ENCODE measurements at places on chromosomes 1 and 21.

- DNase-seq = peak; percentile 16
Observed at GRCh38 chr1:154557939-154558719, at the start of gene UBE2Q1. Gene UBE2Q1, minus strand, starts transcription at chr1:154558662. Its CDS starts 109 bp downstream, at chr1:154558553.

GRCh38 chr1:68293122-68293521 is 60.8 kb upstream of the WLS start:
- DNase-seq = no peak

- DNase-seq = no peak
Observed at GRCh38 chr1:7335224-7335879, 435.7 kb upstream of the VAMP3 start.

GRCh38 chr1:90727917-90728501 is 10.9 kb upstream of the BARHL2 start:
- no peak for DNase-seq

- no peak for DNase-seq
Observed at GRCh38 chr1:21323091-21323490, 32.8 kb upstream of the ECE1 start.

DNA sequence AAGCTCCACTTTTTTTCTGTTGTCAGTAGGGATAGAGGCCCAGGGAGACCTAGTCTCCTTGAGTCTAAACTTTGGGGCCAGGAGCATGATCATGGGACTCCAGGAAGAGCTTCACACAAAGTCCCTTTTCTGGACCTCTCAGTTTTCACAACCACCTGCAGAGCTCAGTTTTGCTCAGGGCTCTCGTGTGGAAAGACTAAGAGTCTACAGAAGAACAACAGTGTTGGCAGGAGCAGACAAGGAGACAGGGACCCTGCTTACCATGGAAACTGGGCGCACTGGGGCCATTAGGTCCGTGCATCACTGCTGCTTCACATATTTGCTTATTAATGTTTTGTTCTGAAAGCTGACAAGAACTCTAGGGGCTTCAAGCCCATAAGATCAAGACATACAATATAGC is 63.9 kb upstream of the HSD17B7 start:
- DNase-seq = no peak

GRCh38 chr1:89959719-89960118 is 35.2 kb upstream of the ZNF326 start:
- no peak for DNase-seq

- no peak for DNase-seq
Observed at GRCh38 chr1:223068900-223069665, 74.0 kb downstream of the TLR5 start.

- DNase-seq = no peak
Observed at GRCh38 chr1:91057784-91058183, 35.9 kb upstream of the ZNF644 start.

GRCh38 chr21:37771181-37771580 is 145.1 kb downstream of the KCNJ6 start:
- no peak for DNase-seq

- DNase-seq = no peak
Observed at GRCh38 chr21:42708107-42708506, 54.7 kb downstream of the PDE9A start.

GRCh38 chr1:179155615-179156014 is 73.7 kb downstream of the TOR3A start:
- no peak for DNase-seq

DNA sequence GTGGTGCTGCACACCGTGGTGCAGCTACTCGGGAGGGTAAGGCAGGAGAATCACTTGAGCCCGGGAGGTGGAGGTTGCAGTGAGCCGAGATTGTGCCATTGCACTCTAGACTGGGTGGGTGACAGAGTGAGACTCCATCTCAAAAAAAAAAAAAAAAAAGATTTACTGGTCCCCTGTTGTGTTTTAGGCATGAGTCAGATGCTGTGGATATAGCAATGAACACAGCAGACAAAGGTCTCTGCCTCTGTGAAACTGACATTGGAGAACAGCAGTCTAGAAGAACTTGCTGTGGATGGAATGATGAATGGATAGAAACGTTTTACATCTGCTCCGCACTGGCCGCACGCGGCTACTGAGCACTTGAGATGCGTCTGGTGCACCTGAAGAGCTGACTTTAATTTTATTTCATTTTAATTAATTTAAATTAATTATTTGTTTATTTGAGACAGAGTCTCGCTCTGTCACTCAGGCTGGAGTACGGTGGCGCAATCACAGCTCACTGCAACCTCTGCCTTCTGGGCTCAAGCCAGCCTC is 24.5 kb upstream of the EPHA2 start:
- DNase-seq = no peak

DNA sequence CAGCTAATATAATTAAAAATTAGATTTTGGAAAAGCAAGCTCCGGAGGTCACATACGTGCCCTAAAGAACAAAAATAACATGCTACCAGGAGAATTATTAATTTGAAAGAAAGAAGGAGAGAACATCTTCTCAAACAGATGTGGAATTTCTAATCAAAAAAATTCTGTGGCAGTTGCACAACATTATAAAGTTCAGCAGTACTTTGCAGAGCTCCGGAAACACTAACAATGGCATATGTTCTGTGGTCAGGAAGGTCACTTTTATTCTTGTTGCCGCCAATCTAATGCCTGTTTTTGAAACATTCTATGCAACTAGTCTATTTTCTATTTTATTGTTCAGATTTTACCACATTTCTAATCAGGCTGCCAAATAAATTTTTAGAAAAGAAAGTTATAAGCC is 186.8 kb downstream of the SMYD3 start:
- no peak for DNase-seq

GRCh38 chr1:6111571-6111970 is 65.9 kb downstream of the KCNAB2 start:
- DNase-seq = no peak

DNA sequence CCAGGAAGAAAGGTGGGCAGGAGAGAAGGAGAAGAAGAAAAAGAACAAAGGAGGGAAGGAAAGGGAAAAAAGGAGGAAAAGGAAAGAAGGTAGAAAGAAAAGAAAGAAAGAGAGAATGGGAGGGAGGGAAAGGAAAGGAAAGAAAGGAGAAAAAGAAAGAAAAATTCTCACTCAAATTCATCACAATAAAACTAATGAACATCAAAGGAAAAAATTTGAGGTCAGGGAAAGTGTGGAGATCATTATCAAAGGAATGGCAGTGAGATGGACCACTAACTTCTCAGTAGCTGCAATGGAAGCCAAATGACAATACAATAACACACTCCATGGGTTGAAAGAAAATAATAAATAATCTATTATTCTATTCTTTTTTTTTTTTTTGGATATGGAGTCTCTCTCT is 48.0 kb upstream of the JAK1 start:
- no peak for DNase-seq

DNA sequence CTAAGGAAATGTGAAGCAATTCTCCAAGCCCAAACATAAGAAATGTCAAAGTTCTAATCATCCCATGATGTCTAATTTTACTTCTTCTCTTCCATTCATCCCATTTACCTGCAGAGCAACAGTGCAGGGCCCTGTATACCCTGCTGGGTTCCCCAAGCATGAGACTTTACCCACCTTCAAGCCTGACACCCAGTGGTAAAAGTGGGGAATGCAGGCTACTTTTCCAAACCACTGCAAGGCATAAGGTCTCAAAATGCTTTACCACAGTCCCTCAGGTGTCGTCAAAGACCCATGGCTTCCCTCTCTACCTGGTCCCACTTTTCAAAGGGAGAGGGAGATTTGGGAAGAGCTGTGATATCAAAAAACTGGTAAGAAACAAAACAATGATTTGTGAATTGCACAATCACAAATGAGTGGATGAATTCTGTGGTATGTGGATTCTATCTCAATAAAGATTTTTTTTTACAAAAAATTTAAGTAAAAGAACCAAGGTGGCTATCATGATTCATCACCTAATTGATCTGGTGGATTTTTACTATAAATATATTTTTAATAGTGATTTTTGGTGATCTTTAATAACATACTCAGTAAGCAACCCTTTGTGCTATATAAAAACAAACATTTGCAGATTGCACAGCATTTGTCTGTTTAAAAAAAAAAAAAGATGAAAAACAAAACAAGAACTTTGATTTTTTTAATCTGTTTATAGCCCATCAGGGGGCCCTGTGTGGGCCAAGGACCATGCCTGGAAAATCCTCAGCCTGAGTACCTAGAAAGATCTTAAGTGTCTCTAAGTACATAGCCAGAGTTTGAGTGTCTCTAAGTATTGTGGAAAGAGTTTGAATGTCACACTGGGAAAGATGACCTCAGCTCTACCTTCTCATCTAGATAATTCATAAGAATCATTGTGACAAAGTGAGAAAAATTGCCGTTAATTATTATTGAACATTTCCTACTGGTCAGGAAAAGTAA is 73.1 kb upstream of the GJB5 start:
- peak; percentile 2 for DNase-seq

DNA sequence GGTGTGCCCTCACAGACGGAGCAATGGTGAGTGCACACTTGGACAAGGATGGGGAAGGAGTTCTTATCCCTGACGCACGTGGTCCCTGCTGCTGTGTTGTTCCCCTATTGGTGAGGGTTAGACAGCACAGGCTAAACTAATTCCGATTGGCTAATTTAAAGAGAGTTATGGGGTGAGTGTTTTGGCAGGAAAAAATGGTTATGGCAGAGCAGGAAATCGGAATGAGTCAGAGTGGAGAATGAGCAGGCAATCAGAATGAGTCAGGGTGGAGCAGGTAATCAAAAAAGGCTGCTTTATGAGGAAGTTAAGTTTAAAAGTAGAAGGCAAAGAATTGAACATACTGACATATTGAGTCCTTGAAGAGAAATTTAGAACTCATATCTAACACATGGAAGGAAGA is 100.5 kb downstream of the NGF start:
- DNase-seq = no peak

- DNase-seq = no peak
Observed at GRCh38 chr1:242189591-242189990, 190.7 kb upstream of the MAP1LC3C start.

DNA sequence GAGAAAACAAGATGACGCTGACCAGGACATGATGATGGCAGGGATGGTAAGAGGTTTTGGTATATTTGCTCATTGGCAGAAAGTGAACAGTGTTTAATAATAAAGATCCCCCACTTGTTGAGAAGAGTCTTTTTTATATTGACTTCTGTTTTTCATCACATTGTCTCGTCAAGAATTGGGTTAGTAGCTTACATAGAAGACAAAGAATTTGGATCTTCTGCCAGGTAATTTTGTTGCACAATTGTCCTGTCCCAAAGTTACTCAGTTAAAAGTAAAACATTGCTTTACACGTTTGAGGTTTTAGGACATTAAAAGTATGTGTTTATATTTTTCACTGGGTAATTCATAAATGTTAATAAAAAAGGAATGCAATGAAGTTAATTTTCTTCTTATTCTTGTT is 48.3 kb upstream of the LAMC2 start:
- no peak for DNase-seq

DNA sequence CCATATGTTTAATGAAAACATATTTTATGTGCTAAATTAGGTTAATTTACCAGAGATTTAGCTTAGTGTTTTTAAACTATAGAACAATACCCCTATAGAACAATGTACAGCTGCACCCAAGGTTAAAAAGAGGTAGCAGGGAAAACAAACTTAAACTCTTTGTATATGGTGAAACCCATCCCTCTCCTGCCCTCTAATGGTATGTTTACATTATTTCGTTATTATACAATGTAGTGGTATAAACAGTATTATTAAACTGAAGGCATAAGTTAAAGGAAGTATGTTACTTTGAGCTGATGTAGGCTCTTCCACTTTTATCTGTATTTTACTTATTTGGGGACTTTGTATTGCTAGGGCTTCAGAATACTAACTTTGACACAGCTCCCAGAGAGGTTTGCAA is 16.7 kb upstream of the ZYG11A start:
- DNase-seq = no peak

DNA sequence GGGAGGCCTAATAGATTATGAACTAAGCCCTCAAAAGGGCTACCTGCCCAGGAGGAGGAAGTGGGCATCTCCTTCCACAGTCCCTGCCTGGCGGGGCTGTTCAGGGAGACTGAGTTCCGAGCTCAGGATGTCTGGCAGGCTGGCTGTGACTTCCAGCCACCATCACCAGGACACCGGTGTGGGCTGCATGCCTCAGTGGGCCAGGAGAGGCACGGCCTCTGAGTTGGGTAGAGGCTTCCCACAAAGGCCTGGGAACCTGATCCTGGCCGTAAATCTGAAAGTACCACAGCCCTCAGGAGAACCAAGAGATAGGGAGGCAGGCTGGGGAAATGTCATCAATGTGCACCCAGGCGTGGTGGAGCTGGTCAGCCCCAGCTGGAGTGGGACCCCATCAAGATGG is 29.1 kb downstream of the NTPCR start:
- DNase-seq = no peak

DNA sequence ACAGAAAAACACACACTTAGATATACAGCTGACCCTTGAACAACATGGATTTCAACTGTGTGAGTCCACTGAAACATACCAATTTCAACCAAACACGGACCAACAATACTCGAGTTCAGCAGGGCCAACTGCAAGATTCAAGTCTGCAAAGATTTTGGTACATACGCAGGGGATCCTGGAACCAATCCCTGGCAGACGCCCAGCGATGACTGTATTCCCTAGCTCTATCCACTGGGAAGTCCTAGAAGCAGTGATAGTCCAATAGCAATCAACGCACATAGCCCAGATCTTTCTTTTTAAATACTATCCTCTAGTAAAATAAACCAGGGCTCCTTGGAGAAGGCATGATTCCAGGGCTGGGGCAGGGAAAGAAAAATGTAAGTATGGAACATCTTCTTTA is 9.0 kb downstream of the DDX59 start:
- DNase-seq = no peak

DNA sequence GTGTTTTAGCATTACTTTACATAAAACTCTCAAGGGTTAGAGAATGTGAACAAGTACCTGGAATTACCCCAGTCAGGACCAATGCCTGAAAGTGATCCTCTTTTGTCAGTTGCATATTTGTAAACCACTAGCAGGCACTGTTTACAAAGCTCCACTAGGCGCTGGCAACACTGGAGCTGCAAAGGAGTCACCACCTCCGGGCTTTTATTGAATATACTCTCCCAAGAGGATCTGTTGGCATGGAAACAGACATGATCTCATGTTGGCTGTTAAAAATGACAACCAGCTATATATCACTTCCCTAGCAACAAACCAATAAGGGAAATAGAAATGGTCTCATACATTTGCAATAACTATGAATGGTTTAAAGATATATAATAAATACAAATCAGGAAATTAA is 116.0 kb downstream of the TTLL7 start:
- DNase-seq = no peak

DNA sequence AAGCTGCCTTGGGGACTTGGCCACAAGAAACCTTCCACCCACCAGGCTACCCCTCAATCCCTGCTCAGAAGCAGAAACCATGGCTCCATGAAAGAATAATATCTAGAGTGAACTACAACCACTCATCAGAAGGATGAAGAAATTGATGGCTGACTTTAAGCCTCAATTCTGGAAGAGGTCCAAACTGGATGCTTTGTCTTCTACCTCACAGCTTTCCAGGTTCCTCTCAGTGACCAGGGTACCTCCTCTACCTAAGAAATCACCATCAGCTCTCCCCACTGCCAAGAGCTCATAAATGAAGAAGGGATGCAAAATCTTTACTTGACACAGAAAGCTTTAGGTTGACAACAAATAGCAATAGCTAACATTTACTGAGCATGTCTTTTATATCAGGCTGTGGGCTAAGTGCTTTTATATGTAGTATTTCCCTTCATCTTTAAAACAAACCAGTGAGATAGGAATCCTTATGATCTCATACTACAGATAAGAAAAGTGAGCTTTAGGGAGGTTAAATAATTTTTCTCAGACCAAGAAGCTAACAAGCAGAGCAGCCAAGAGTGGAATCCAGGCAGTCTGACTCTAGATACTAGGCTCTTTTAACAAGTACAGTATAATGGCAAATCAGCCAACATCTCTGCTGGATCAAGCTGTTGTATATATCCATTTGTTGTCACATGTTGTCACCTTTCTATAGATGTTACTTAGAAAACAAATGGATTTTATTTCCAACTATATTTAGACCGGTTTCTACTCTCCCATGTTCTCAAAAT is 243.0 kb upstream of the SGIP1 start:
- DNase-seq = no peak
